ENCODE measurements at places on chromosomes 5 and 9. TPM values are rescaled to one million over a fixed set of nuclear protein-coding genes. Genes with fewer than 3 reads are reported as not detected.

GRCh38 chr9:98127226-98127625 is 8.2 kb upstream of the TRIM14 start:
- no peak for DNase-seq
- H3K4me3 ChIP-seq, result no peak overlapping the region
- H3K36me3 ChIP-seq, result peaks cover 14% of the 10 kb centered on the region
- H3K27me3 ChIP-seq, result no peaks in the 10 kb centered on the region

DNA sequence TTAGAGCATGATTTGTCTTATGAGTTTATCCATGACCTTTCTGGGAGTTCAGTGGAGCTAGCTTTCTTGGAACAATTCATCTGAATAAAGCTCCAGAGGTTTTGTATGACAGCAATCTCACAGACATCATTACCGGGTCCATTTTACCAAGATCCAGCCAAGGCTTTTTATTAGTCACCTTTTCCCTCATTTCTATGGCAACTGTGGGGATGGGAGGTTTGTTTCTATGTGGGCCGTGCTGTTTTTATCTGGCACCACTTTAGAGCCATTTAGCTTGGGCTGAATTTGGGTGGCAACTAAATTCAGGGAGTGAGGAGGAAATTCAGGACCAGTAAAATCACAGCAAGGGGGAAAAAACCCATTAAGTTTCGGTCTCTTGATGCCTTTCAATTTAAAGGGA is 245.7 kb downstream of the NSG2 start:
- H3K27ac ChIP-seq, result no peak overlapping the region
- H3K36me3 ChIP-seq, result no peaks in the 10 kb centered on the region
- H3K4me1 ChIP-seq, result no peaks in the 10 kb centered on the region
- H3K4me3 ChIP-seq, result no peak overlapping the region
- H3K27me3 ChIP-seq, result no peaks in the 10 kb centered on the region
- DNase-seq, result no peak

DNA sequence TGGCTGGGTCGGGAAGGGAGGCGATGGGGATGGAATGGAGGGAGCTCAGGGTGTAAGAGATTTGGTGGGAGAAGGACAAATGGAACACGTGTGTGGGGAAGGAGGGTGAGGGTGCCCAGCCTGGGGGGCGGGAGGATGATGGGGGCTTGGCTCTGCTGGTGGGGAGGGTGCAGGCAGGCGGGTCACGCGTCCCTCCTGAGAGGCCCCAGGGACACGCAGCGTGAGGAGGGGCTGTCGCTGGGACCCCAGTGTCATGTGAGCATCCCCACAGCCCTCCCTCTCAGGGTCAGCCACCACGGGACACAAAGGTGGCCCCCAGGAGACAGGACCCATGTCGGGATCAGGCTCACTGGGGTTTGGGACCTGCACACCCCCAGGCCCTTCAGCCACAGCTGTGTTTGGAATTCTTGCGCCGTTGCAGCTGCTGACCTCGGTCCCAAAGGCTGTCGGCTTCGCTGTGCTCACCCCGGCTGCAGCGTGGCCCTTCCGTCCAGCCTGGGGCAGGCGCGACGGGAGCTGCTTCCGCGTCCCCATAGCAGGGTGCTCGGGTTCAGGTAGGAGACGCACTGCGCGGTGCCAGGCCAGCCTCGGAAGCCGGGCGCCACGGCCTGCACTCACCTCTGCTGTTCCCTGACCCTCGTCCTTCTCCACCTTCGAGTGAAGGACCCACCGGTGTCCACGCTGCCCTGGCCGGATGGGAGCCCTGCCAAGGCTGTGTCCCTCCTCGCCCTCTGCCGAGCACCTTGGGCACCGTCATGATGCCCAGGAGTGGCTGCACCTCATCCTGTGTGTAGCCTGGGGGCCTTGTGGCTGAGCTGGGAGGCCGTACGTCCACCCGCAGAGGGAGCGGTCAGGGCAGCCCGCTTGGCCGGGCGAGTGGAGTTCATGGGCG is 5.4 kb downstream of the SLC6A19 start:
- H3K4me1 ChIP-seq, result no peaks in the 10 kb centered on the region
- DNase-seq, result no peak
- no peak overlapping the region for H3K27ac ChIP-seq
- H3K27me3 ChIP-seq, result peaks cover 8% of the 10 kb centered on the region

DNA sequence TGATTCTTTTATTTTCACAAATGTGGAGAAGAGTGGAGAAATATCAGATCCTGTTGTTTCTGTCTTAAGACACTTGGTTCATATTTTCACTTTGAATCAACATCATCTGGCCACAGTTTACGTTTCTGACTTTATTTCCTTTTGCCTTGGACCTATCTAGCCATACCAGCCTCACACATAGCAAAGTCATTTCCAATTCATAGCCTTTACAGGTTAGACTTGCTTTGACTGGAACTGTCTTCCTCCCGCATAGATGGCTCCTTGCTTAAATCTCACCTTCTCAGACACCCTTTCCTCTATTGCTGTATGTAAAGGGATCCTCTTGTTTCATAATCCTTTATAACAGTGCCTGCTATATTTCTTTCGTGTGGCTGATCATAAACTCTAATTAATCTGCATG is 297.8 kb downstream of the SH3GL2 start:
- H3K4me3 ChIP-seq, result no peak overlapping the region
- no peak overlapping the region for H3K27ac ChIP-seq
- H3K36me3 ChIP-seq, result no peaks in the 10 kb centered on the region
- H3K4me1 ChIP-seq, result no peaks in the 10 kb centered on the region

DNA sequence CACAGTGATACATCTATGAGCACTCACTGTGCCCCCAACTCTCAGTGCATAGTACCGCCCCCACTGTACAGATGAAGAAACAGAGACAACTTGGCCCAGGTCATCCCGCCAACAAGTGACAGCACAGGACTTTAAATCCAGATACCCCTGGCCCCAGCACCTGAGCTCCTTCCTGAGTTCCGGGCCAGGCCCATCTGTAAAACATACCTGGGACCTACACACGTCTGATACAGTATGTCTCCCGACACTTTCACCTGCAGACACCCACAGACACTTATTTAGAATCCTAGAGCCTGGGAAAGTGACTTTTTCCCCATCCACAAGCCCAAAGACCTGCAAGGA is 60.8 kb upstream of the SLC25A51 start:
- H3K4me3 ChIP-seq, result no peak overlapping the region
- peaks cover 14% of the 10 kb centered on the region for H3K4me1 ChIP-seq
- H3K27me3 ChIP-seq, result no peaks in the 10 kb centered on the region
- no peak for DNase-seq

DNA sequence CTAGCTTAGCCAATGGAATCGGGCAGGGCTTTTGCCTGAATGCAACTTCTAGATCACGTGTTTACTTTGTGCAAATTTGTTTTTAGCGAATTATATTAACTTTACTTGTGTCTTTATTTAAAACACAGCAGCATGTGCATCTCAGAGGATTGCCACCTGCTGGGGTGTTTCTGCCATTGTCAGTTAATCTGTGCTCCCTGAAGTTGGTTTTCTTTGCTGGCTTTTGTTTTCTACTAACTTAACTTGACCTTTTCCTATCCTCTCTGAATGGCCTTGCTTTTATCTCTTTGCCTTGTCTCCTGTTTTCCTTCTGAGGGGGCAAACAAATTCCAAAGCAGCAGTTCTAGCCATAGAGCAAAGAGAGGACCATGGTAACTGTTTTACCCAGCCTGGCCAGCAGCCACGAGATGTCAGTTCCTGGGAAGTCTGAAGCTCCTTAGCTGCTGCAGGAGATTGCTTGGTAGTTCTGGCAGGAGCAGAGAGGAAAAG is 67.6 kb downstream of the ARHGEF28 start:
- DNase-seq, result no peak
- H3K36me3 ChIP-seq, result no peaks in the 10 kb centered on the region
- peaks cover 11% of the 10 kb centered on the region for H3K4me1 ChIP-seq

- no peaks in the 10 kb centered on the region for H3K27me3 ChIP-seq
- H3K4me3 ChIP-seq, result no peak overlapping the region
- H3K4me1 ChIP-seq, result no peaks in the 10 kb centered on the region
- H3K27ac ChIP-seq, result no peak overlapping the region
These were observed 739.3 kb downstream of the NR2F1-AS1 start for GRCh38 chr5:92841604-92842155.

ENTPD2 gene
- total RNA-seq, result not detected

ARRDC1 gene
- 45.1 TPM for total RNA-seq

All from activated CD8-positive, alpha-beta T cell treated with anti-CD3 and anti-CD28 coated beads, Interleukin-2, amount 10 ng/mL, durations not matched to agents 7 days and 5 days (primary cell).